DMS79 (cell line): ENCODE measurements at places on chromosomes 7 and 10.
A peak's percentile ranks its signal among the peaks of the same experiment; 100 is the strongest.

DNA sequence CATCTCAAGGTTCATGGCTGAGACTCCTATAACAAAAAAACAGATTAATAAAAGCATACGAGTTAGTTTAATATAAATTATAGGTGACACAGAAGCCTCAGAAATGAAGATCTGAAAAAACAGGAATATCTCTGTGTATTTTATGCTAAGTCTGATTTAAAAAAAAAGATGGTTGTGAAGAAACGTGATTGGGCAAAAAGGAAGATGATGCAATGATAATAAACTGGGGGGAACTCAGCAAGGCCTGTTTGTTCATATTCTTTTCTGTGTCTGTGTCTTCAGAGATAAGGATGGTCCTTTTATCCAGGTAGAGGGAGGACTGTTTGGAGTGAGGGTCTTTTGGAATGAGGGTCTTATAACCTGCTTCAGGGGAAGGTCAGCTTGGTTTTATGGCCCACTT lies 25.9 kb downstream of the TAC1 start:
- DNase-seq, result no peak

DNA sequence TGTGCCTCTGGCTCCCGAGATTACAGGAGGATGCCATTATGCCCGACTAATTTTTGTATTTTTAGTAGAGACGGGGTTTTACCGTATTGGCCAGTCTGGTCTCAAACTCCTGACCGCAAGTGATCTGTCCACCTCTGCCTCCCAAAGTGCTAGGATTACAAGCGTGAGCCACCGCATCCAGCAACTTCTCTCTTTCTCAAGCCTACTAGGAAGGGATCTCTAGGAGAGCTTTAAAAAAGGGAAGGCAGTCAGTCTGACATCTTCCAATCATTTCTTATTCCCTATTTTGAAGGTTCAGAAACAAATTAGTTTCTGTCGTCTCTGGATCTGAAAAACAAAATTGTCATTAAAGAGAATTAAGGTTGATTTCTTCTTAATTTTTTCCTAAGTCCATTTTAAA lies 2.5 kb upstream of the TMEM26 start:
- DNase-seq, result no peak

DNA sequence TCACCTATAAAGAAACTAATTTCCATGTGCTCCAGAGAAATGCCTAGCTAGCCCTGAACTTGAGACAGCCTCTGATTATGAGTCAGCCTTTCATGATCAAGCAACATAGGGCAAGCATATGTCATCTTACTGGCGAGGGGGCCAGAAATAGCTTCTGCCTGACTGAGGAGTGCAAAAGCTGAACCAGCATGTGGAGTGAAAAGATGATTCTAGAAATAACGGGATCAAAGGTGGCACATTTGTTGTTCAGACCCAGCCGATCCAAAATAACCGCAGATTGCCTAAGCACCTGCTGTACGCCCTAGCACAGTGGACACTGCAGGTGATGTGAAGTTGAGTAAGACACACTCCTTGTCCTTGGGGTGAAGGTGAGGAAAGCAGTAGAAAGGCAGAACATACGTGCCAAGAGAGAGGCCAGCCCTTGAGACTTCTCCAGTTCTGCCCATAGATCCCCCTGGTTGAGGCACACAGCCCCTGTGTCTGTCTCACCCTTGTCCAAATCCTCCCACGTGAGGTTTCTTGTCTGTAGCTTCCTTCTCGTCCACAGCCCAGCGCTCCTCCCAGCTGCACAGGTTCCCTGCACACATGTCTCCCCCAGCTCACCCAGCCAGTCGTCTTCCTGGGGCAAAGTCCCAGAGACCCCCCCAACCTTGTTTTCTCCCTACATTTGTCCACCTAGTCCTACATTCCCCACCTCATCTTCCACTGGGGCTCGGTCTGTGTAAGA lies 2.8 kb upstream of the BCL7B start:
- DNase-seq, result no peak

DNA sequence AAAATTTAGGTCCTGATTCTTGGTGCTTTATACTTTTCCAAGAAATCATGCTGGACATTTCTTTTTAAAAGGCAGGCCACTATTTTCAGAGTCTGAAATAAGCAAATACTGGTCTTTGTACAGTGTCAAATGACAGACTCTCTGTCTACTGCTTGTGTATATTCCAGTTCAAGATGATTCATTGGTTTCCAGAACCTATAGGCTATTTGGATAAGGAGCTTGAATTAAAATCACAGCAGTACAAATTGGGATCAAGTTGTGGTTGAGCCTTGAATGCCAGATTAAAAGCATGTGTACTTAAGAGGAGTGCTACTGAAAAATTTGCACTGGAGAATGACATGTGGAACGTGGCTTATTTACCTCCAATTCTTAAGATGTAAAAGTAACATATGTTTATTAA lies 10.7 kb downstream of the KMT2E start:
- DNase-seq, result no peak

- DNase-seq, result no peak
Observed at GRCh38 chr10:47026301-47027107, 115.3 kb downstream of the PTPN20 start.

GRCh38 chr7:155804897-155805825 lies 7.1 kb downstream of the SHH start:
- DNase-seq, result peak; percentile 55

- peak; percentile 71 for DNase-seq
Observed at GRCh38 chr7:102044984-102045673, 227.7 kb downstream of the CUX1 start.

GRCh38 chr10:75565286-75566251 lies 134.1 kb downstream of the LRMDA start:
- no peak for DNase-seq

DNA sequence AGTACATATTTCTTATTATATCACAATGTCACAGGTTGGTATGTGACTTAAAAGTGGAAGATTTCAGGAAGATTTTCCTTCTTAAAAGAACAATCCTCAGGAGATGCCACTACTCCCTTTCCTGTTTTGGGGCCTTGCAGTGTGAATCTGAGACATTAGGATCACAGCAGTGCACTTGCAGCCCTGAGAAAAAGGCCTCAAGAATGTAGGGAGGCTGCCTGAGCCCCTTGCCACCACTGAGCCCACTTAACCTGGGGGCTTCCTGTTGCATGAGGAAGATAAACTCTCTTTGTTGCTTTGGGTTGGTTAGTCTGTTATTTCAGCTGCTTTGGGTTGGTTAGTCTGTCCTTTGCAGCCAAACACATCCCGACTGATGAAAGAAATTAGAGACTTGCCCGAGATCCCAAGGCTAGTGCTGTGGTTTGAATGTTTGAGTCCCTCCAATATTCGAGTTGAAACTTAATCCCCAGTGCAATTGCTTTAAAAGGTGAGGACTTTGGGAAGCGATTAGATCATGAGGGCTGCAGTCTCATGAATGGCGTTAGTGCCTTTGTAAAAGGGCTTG lies 151.3 kb upstream of the SP4 start:
- no peak for DNase-seq

DNA sequence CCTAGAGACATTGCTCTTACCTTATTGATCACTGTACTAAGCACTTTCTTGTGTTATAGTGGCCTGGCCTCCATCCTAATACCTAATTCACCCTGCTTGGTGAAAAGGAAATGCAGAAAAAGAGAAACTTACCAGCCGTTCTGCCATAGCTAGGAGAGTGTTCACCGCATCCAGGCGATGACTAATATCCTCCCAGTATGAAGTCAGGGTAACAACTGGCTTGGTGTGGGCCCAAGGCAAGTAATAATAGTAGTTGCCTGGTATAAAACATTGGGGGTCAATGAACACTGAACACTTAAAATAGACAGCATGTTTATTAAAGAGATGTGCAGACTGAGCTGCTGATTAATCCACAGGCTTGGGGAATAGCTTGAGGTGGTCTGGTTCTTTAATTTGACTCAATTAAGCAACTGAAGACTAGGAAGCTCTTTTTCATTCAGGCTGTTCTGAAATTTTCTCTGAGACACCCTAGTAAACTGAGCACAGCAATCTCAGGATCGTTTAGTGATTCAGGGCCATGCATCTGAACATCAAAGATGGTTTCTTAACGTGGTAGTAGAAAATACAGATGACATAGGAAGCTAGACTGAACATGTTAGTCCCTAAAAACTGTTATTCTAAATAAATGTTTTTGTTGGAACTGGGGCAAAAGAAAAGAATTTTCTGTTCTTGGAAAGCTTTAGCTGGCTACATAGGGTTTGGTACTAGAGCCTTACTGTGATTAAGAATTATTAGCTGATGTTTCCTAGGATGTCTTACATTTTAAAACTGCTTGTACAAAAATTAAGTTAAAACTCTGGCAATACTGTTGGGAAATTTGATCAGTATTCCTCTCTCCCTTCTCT lies 102.2 kb downstream of the MYOF start:
- DNase-seq, result no peak

DNA sequence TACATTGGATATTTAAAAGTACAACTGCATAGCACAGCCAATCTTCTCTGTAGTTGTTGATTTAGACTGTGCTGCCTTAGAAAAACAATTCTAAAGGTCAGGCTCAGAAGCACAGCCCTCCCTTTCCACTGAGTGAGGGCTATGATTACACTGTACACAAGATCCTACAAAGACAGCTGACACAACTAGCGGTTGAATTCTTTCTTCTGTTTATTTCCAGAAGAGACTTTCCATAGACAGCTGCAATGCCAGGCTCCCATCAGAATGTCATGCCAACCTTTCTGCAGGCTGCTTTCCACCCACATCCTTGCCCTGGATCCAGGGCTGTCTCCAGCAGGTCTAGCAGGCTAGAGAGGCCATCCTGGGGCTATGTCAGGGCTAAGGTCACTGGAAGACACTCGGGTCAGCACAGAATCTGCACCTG lies 39.3 kb downstream of the FAM13C start:
- DNase-seq, result no peak

GRCh38 chr7:11430841-11431240 lies 401.2 kb downstream of the THSD7A start:
- DNase-seq, result no peak

- DNase-seq, result no peak
Observed at GRCh38 chr7:51316262-51316665, 345 bp downstream of the COBL start.

- no peak for DNase-seq
Observed at GRCh38 chr10:89502549-89502948, 32.8 kb downstream of the SLC16A12 start.

- DNase-seq, result no peak
Observed at GRCh38 chr7:44147026-44147991, 6.2 kb upstream of the MYL7 start.

- no peak for DNase-seq
Observed at GRCh38 chr10:101429423-101429822, 75.5 kb downstream of the BTRC start.

DNA sequence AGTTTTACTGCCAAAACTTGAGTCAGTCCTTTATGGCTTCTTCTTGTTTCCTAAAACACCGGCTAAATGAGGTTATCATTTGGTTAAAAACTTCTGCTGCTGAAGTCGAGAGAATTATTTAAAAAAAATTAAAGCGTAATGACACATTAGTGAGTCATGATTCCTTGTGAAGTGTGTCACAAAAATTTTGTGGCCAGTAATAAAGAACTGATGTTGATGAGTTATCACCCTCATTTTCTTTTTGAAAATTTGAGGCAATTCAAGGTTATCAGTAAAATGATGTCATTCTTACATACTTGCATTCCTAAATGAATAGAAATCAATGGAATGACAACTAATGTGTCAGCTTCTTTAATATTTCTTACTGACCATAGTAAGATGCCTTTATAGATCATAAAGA lies 427.4 kb downstream of the SORCS3 start:
- DNase-seq, result no peak

DNA sequence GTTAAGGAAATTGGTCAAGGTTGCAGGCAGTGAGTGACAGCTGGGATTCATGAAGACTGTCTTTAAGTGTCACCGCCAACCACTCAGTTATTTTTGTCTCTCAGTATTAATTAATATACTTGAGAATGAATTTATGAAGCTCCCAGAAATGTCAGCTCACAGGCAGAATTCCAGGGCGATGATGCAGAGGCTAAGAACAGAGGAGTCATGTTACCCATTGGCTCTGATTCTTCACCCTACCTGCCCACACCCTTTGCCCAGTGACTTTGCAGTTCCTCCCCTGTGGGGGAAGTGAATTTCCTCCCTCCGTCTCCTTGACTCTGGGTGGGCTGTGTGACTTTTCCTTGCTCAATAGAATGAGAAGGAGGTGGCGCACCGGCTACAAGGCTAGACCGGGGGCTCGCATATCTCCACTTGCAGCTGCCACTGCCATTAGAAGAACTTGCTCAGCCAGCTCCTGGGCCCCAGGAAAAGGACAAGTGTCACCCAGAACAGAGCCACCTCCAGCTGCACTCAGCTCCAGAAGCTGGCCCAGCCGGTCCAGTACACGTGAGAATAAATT lies 157.1 kb upstream of the PRKCQ start:
- no peak for DNase-seq

GRCh38 chr7:32058002-32058401 lies 12.2 kb downstream of the PDE1C start:
- no peak for DNase-seq

GRCh38 chr7:100275120-100275519 lies 32.4 kb upstream of the SPDYE3 start:
- DNase-seq, result no peak
